Lower lobe of right lung (tissue), 2 donors: ENCODE measurements at places on chromosomes 6 and 20. TPM values are rescaled to one million over a fixed set of nuclear protein-coding genes. Genes with fewer than 3 reads are reported as not detected.

DNA sequence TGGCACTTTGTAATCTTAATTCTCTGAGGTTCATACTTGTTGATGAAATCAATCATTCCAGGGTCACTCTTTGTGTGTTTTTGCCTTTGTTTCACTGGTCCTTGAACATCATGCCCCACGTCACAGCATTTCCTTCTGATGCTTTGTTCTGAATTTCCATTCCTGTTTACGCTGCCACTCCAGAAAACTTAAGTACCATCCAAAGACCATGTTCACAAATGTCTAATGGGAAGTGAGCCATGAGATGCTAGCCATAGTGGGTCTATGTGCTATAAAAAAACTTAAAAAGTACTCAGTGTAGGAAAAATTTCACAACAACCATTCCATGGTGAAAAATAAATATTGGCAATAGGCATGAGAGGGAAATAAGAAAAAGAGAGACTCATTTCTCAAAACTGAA lies 232.0 kb downstream of the IBTK start:
- DNase-seq, result no peak
- H3K4me1 ChIP-seq, result peaks cover 29% of the 10 kb centered on the region
- H3K36me3 ChIP-seq, result no peaks in the 10 kb centered on the region
- H3K27me3 ChIP-seq, result no peaks in the 10 kb centered on the region

DNA sequence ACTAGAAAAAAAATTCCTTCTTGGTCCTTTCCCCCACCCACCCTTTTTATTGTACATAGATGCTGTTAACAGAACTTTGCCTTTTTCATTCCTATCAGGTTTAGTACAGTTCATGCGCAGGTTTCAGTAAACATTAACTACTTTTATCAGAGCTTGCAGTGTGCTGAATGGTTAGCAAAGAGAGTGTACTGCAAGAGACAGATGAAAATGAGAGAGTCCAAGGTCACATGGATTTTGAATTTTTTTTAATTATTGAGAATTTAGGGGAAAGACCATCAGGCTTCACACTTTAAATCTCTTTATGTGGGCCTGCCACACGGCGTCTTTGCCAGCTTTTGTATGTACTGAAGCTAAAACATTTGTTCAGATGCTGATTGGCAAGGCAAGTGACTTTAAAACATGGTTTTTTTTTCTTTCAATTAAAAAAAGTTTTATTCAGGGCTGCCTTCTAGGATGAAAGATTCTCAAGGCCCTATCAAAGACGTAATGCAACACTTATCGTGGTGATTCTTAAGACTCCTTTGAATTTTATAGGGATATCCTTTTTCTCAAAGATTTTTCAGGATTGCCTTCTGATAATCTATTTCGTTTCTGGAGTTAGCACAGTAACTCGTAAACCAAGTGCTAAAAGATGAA lies 32.2 kb downstream of the RREB1 start:
- H3K36me3 ChIP-seq, result no peaks in the 10 kb centered on the region
- peaks cover 85% of the 10 kb centered on the region for H3K4me1 ChIP-seq
- no peak for DNase-seq
- no peak overlapping the region for H3K4me3 ChIP-seq

- H3K36me3 ChIP-seq, result peaks cover 38% of the 10 kb centered on the region
- DNase-seq, result no peak
- no peak overlapping the region for H3K4me3 ChIP-seq
- no peaks in the 10 kb centered on the region for H3K27me3 ChIP-seq
- H3K27ac ChIP-seq, result no peak overlapping the region
Observed at GRCh38 chr20:50121858-50122271, 8.9 kb upstream of the UBE2V1 start.

The ULBP3 gene
- total RNA-seq, result 2.4 TPM

DNA sequence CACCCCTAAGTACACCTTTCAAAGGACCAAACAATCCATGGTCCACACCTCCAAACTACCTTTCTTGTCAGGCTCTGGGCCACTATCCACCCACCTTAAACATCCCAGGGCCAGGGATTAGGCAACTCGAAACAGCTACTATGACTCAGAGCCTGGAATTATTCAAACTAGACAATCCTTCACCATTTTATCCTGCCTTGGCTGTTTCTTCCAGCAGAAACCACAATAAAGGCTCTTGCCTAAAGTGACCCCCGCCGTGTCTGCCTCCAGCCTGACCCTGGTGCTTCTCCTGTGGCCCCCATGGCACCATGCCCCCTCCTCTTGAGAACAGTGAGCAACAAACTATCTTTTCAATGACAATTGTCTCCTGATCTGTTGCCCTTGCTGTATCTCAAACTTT lies 195.5 kb downstream of the EPM2A start:
- H3K27me3 ChIP-seq, result no peaks in the 10 kb centered on the region
- no peaks in the 10 kb centered on the region for H3K36me3 ChIP-seq
- no peaks in the 10 kb centered on the region for H3K4me1 ChIP-seq
- no peak overlapping the region for H3K27ac ChIP-seq
- no peak overlapping the region for H3K4me3 ChIP-seq

DNA sequence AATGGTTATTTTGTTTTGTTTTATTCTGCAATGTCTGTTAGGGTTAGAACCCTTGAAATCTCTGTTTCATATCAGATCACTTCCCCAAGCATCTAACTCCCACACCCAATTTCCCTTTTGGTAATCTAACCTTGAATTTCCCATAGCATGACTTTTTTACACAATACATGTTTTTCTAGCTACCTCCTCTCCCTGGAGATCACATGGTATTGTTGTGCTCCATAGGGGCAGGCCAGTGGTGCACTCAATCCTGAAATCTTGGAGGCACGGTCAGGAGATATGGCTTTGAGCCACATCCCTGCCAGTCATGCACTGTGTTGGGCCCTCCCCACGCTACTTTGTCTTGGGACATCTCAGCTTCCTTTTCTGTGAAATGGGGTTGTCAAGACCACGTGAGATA lies 36.7 kb upstream of the NNAT start:
- no peaks in the 10 kb centered on the region for H3K27me3 ChIP-seq
- H3K4me3 ChIP-seq, result no peak overlapping the region
- DNase-seq, result peak; percentile 67
- H3K27ac ChIP-seq, result no peak overlapping the region
- no peaks in the 10 kb centered on the region for H3K4me1 ChIP-seq
- no peaks in the 10 kb centered on the region for H3K36me3 ChIP-seq
